PC-9 (cell line): ENCODE measurements at places on chromosomes 11 and 22.

DNA sequence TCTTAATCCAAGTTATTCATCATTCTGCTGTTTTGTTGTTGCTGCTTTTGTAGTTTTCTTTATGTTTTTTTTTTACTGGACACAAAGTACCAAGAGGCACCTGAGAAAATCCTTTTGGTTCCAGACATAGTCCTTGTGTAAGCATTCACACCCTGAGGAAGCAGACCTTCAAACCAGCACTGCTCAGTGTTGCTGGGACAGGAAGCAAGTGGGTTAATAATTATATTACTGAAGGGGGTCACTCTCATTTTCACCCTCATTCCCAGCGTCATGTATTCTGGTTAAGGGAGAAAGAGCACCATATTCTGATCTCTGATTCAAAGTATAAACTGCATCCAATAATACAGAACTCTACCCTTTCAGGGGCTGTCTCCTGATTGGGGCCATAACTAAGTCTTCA, 5.9 kb upstream of the ALKBH3 start:
- DNase-seq, result no peak

- DNase-seq, result no peak
These were observed 441.1 kb downstream of the TBC1D22A start for GRCh38 chr22:47203554-47203991.

DNA sequence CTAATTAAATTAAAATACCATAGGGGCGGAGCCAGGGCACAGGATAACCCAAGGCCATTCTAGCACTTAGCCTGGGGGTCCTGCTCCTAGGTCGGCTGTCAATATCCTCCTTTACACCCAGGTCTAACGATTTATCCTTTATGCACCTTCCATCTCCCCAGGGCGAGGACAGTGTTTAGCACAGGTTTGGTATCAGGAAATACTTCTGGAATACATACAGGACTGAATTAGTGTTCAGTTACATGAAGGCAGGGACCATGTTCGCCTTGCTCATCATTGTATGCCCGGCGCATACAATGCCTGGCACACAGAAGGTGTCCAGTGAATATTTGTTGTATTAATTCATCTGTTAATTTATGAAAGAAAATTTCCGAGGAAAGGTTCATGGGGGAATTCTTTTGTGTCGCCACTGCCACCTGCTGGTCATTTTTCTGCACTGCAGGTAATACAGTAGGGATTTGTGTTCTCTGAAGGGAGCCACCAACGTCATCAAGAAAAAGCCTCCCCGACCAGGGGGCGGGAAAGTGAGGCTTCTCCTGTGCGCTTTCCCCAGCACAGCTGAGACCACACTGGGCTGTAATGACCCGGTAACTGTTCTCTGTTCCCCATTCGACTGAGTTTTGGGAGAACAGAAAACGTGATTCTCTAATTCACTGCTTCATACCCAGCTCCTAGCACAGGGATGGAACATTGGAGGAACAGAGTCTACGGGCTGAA, 68.7 kb upstream of the ASPHD2 start:
- peak; percentile 53 for DNase-seq

DNA sequence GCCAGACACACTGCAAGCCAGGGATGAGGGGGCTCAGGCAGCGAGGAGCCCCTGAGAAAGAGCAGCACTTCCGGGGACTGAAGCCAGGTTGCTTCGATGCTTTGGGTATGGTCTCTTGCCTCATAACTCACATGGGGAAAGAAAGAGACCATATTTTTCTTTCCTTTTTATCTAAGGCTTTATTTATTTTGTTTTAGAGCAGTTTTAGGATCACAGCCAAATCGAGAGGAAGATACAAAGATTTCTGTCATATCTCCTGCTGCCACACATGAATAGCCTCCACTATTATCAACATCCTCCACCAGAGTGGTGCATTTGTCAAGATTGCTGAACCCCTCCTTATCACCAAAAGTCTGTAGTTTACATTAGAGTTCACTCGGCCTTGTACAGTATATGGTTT, 24.3 kb upstream of the ADSL start:
- no peak for DNase-seq

GRCh38 chr22:39365492-39365780, 15.6 kb downstream of the SYNGR1 start:
- no peak for DNase-seq

DNA sequence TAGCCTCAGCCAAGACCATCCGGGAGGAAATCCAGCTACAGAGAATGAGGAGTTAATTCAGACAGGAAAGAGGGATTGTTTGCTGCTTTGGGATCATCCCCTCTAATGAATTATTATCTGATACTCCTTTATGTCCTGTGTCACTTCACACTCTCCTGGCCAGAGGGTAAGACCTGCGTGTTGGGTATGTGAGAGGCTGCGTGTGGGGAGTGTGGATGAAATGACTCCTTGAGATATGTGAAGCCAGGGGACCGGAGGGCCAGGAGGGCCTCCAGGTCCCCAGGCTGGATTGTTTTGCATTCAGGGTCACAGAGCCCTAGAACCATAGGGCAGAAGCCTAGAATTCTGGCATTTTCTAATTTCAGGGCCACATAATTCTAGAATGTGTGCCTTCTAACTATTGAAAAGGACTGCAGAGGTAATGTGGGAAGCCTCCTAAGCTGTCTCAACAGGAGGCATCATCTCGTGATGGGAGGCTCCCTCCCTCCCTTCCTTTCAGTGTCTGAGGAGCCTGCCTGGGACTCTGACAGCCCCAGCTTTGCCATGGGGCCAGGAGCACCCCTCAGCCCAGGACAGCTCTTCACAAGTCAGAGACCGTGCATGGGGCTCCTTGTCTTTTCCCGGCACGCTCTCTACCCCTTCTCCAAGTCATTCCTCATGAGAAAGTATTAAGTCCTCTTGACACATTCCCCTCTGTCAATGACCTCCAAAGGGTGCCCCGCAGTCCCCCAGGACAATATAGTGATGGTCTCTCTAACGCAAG, 3.7 kb downstream of the TPBGL start:
- DNase-seq, result no peak
